ENCODE measurements at places on chromosomes 3 and 15. TPM values are rescaled to one million over a fixed set of nuclear protein-coding genes. Genes with fewer than 3 reads are reported as not detected.
A peak's percentile ranks its signal among the peaks of the same experiment; 100 is the strongest.

- H3K4me3 ChIP-seq: no peak overlapping the region
- no peak for DNase-seq
- no peaks in the 10 kb centered on the region for H3K27me3 ChIP-seq
Observed at GRCh38 chr3:175521406-175521805, 662.3 kb downstream of the NAALADL2 start.

GRCh38 chr15:66169625-66170024, 83.9 kb downstream of the MEGF11 start:
- H3K27ac ChIP-seq: no peak overlapping the region
- H3K4me3 ChIP-seq: no peak overlapping the region
- no peaks in the 10 kb centered on the region for H3K36me3 ChIP-seq

- no peak for DNase-seq
- H3K27ac ChIP-seq: no peak overlapping the region
- H3K4me3 ChIP-seq: no peak overlapping the region
- H3K36me3 ChIP-seq: no peaks in the 10 kb centered on the region
- peaks cover 9% of the 10 kb centered on the region for H3K4me1 ChIP-seq
Observed at GRCh38 chr15:99110581-99111320, 5.9 kb downstream of the SYNM start.

- DNase-seq: no peak
- peaks cover 13% of the 10 kb centered on the region for H3K4me1 ChIP-seq
- H3K27ac ChIP-seq: no peak overlapping the region
- no peaks in the 10 kb centered on the region for H3K36me3 ChIP-seq
Observed at GRCh38 chr3:61420136-61420759, 141.1 kb upstream of the PTPRG start.

DNA sequence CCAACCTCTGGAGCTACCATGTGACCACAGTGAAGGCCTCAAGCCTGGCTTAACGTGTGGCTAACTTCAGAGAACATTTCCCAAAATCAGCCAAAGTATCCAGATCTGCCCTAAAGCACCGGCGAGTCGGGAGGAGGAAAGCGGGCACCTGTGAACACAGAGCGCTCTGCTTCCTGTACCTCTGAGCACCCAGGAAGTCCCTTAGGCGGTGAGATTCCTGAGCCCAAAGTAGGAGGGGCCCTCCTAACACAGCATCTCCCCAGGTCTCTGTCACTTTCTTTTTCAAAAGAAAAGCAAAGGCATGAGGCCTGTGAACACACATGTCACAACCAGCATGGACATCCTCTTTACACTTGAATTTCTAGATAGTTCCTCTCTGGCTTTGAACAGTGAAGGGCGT, 944 bp upstream of the EIF4E3 start:
- no peak for DNase-seq
- peaks cover 58% of the 10 kb centered on the region for H3K27me3 ChIP-seq
- H3K4me3 ChIP-seq: no peak overlapping the region
- no peaks in the 10 kb centered on the region for H3K36me3 ChIP-seq

GRCh38 chr3:54020436-54020835, 101.9 kb upstream of the CACNA2D3 start:
- no peak overlapping the region for H3K4me3 ChIP-seq
- H3K36me3 ChIP-seq: no peaks in the 10 kb centered on the region
- DNase-seq: no peak
- no peak overlapping the region for H3K27ac ChIP-seq
- no peaks in the 10 kb centered on the region for H3K4me1 ChIP-seq
- H3K27me3 ChIP-seq: no peaks in the 10 kb centered on the region

- H3K27ac ChIP-seq: no peak overlapping the region
- no peak overlapping the region for H3K4me3 ChIP-seq
- no peaks in the 10 kb centered on the region for H3K36me3 ChIP-seq
- no peak for DNase-seq
- no peaks in the 10 kb centered on the region for H3K27me3 ChIP-seq
Observed at GRCh38 chr3:159818997-159819500, 169.6 kb upstream of the IL12A start.

GRCh38 chr15:27686369-27686768, 412.7 kb downstream of the OCA2 start:
- no peaks in the 10 kb centered on the region for H3K27me3 ChIP-seq
- DNase-seq: no peak
- H3K27ac ChIP-seq: no peak overlapping the region
- H3K4me1 ChIP-seq: no peaks in the 10 kb centered on the region
- no peak overlapping the region for H3K4me3 ChIP-seq

DNA sequence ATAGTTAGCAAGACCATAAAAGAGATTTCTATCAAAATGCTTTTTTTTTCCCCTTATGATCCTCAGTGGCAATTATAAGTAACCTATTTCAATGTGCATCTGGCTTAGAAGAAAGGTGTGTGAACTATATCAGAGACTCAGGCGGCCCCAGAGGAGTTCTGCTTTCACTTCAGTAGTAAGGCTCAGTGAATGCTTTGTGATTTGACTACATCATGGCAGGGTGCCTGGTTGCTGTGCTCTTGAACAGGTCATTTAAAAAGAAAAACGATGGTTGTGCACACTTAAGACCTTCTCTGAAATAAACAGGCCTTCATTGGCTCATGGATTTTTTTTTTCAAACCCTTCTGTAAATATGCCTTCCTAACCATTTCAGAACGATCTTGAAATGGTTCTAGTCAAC, 400.4 kb upstream of the RARB start:
- no peaks in the 10 kb centered on the region for H3K4me1 ChIP-seq
- H3K36me3 ChIP-seq: no peaks in the 10 kb centered on the region
- no peak for DNase-seq

DNA sequence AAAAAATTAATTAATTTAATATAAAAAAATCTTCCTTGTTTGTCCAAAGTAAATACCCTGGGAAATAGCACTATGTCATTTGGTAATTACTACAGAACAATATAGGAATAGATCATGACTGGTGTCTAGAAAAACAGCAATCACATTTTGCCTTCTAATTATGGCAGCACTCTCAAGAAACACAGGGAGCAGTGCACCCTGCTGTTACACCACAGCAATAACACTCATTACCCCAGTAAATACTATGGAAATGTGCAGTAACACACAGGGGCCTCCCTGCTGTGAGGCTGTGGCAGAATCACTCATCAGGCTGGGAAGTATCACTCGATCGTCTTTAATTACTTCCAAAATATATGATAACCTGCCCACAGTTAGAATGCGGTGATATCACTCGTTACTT, 646.0 kb downstream of the TUSC7 start:
- no peaks in the 10 kb centered on the region for H3K36me3 ChIP-seq
- no peaks in the 10 kb centered on the region for H3K27me3 ChIP-seq
- H3K27ac ChIP-seq: no peak overlapping the region
- no peaks in the 10 kb centered on the region for H3K4me1 ChIP-seq

DNA sequence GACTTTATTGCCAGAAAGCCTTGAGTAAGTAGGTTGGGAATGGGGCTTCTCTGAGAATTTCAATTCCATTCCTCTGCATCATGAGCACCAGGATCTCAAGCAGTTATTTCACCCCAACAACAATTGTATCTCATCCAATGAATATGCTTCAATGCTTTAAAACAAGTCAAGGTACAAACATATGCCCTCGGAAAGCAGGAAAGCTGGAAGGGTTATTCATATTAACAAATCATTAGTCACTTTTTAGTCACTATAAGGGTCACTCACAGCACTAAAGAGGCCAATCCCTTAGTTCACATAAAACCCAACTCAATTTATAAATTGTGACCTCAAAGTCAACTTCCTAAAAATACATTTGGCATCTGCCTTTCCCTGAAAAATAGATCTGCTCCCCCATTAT, 16.2 kb downstream of the MB21D2 start:
- H3K27ac ChIP-seq: no peak overlapping the region
- no peaks in the 10 kb centered on the region for H3K36me3 ChIP-seq
- no peaks in the 10 kb centered on the region for H3K4me1 ChIP-seq
- peaks cover 11% of the 10 kb centered on the region for H3K27me3 ChIP-seq
- H3K4me3 ChIP-seq: no peak overlapping the region

DNA sequence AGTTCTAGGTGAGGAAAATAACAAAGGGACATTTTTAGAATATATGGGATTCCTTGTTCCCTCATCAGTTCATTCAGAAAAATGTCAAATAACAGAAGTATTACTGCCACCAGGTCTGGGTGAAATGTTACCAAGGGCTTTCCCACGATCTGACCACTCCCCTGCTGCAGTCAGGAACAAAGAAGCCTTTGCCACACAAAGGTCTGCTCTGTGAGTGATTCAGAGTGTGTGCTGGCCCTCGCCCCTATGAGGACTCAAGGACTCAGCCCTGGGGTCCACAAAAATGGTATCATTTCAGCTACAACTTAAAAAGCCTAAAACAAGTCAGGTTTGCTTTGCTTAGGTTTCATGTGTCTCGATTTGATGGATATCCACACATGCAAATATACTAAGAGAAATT, 5.0 kb downstream of the MKRN3 start:
- DNase-seq: no peak
- no peak overlapping the region for H3K4me3 ChIP-seq
- H3K27ac ChIP-seq: no peak overlapping the region
- H3K27me3 ChIP-seq: no peaks in the 10 kb centered on the region
- no peaks in the 10 kb centered on the region for H3K36me3 ChIP-seq

GRCh38 chr15:62060896-62061280, 641 bp upstream of the VPS13C start:
- H3K4me1 ChIP-seq: no peaks in the 10 kb centered on the region
- H3K27ac ChIP-seq: no peak overlapping the region
- no peaks in the 10 kb centered on the region for H3K36me3 ChIP-seq
- peak overlapping the region; percentile 57 for H3K4me3 ChIP-seq
- peaks cover 51% of the 10 kb centered on the region for H3K27me3 ChIP-seq

DNA sequence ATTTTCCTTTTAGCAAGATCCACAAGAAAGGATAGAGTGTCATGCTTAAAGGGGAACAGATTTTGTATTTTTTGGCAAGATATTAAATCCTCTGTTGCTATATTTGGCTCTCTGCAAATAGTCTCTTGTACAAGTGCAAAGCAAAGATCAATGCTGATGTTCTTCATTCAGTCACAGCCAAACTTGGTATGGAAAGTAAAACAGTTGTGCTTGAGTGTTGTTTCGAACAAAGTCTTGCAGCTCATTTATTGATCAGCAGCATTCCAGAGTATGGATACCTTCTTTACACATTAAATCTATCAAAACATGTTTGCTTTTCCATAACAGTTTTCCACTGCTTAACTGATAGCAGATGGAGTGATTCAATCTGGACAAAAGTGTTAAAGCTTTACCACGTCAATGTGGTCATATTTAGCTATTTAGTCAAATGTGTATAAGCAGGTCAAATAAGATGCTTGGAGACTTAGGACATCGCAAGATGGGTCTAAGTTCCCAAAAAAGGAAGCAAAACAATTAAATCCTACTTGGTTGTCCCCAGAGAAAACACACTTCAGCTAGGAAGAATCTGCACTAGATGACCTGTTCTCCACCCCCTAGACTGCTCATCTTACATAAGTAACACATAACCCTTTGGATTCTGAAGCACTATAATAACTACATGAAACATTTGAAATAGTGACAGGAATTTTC, 52.4 kb downstream of the VGLL3 start:
- H3K27ac ChIP-seq: no peak overlapping the region
- no peaks in the 10 kb centered on the region for H3K27me3 ChIP-seq
- no peaks in the 10 kb centered on the region for H3K4me1 ChIP-seq
- H3K4me3 ChIP-seq: no peak overlapping the region
- DNase-seq: no peak

DNA sequence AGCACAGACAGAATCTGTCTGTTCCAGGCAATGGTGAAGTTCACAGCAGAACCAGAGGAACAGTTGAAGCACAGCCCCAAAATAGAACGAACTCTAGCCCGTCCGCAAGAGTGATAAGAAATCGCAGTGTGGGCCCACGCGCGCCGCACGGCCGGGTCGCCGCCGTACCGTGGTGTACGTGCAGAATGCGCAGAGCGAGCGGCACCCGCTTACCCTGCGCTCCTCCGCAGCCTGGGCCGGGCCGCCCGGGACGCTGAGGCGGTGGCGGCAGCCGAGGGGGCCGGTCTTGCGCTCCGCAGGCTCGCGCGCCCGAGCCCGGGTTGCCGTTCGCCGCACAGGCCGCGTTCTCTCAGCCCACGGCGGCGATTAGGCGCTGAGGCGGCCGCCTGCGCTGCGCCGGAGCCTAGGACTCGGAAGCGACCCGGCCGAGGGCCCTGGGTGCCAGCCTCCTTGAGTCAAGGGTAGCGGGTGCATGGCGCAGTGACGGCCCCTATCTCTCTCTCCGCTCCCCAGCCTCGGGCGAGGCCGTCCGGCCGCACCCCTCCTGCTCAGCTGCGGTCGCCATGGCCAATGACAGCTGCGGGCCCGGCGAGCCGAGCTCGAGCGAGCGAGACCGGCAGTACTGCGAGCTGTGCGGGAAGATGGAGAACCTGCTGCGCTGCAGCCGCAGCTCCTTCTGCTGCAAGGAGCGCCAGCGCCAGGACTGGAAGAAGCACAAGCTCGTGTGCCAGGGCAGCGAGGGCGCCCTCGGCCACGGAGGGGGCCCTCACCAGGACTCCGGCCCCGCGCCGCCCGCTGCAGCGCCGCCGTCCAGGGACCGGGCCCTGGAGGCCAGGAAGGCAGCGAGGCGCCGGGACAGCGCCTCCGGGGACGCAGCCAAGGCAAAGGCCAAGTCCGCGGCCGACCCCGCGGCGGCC, 20.5 kb downstream of the WDR73 start:
- peak; percentile 84 for DNase-seq
- peaks cover 27% of the 10 kb centered on the region for H3K4me1 ChIP-seq
- H3K27me3 ChIP-seq: no peaks in the 10 kb centered on the region
- H3K27ac ChIP-seq: peak overlapping the region; percentile 81
- H3K36me3 ChIP-seq: peaks cover 13% of the 10 kb centered on the region
- peak overlapping the region; percentile 68 for H3K4me3 ChIP-seq

DNA sequence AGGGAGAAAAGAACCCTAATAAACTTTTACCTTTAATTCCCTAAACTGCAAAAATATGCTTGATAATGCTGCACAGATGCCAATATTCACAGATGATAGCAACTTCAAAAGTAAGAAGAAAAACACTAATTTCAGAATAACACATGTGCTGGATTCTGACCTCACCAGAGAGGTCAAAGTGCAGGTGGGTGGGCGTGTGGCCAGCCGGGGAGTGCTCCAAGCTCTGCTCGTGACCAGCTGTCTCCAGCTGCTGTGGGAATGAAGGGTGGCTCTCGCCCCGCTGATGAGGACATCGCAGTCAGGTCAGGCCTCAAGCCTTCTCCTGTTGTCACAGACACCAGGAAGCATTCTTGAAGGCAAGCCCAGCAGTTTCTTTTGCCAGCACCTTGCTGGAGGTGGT, 57.1 kb downstream of the ADAMTS17 start:
- H3K4me3 ChIP-seq: no peak overlapping the region
- peak; percentile 46 for DNase-seq
- no peaks in the 10 kb centered on the region for H3K27me3 ChIP-seq
- no peaks in the 10 kb centered on the region for H3K36me3 ChIP-seq
- no peak overlapping the region for H3K27ac ChIP-seq

The MAP1A gene
- 19.3 TPM for polyA plus RNA-seq

The SLC28A1 gene
- polyA plus RNA-seq: 0.41 TPM

The PTPRG gene
- polyA plus RNA-seq: 15.2 TPM

The DPPA2 gene
- not detected for polyA plus RNA-seq

The P2RY1 gene
- polyA plus RNA-seq: 2.5 TPM

The CAPN7 gene
- polyA plus RNA-seq: 37.4 TPM

The SQOR gene
- 0.73 TPM for polyA plus RNA-seq

The COLQ gene
- 7.5 TPM for polyA plus RNA-seq

The STAC gene
- polyA plus RNA-seq: 12.2 TPM

The RYR3 gene
- 0.72 TPM for polyA plus RNA-seq

The SORD gene
- polyA plus RNA-seq: 78.2 TPM

The CCR5 gene
- polyA plus RNA-seq: not detected

The EOMES gene
- polyA plus RNA-seq: not detected

The DNAH1 gene
- polyA plus RNA-seq: 1.4 TPM

The NLGN1 gene
- 5.3 TPM for polyA plus RNA-seq

The ADIPOQ gene
- not detected for polyA plus RNA-seq

The SPINK8 gene
- polyA plus RNA-seq: not detected

The TGM5 gene
- not detected for polyA plus RNA-seq

The TYRO3 gene
- polyA plus RNA-seq: 26.3 TPM

The GANC gene
- 21.0 TPM for polyA plus RNA-seq
